Astrocyte (in vitro differentiated cells and primary cell): ENCODE measurements at places on chromosomes 3 and 15. TPM values are rescaled to one million over a fixed set of nuclear protein-coding genes. Genes with fewer than 3 reads are reported as not detected.

The STAC gene
- 7.1 and 9.4 TPM in 2 replicates for total RNA-seq

The ATP13A5 gene
- total RNA-seq: not detected in 2 replicates

The CHDH gene
- 0.22 and 0.48 TPM in 2 replicates for total RNA-seq

The ARL6 gene
- total RNA-seq: 6.9 and 7.1 TPM in 2 replicates

The ALDH1L1 gene
- total RNA-seq: not detected in 2 replicates

The ALG1L2 gene
- 0.41 and 0.94 TPM in 2 replicates for total RNA-seq

GRCh38 chr3:114411811-114412803, 118.3 kb downstream of the TIGIT start:
- peak; percentile 80 for DNase-seq

- no peak for DNase-seq
Observed at GRCh38 chr15:46646490-46646889, 1011.7 kb downstream of the SQOR start.
